ENCODE measurements at places on chromosomes 3 and 15. TPM values are rescaled to one million over a fixed set of nuclear protein-coding genes. Genes with fewer than 3 reads are reported as not detected.
A peak's percentile ranks its signal among the peaks of the same experiment; 100 is the strongest.

DNA sequence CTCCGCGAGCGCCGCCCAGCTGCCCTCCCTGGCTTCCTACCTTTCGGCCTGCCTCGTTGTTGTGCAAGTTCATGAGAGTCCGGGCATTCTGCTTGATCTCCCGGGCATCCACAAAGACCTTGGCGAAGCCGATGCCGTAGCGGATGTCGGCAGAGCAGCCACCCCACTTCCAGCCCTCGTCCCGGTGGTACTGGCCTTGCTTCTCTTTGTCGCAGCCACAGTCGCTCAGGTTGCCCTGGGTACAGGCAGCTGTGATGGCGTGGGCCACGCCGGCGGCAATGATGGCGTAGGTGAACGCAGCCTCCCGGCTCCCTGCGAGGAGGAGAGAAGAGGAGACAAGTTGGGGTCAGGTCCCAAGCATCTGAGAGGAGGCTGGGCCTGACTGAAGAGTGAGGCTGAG lies 25.4 kb downstream of the WNT7A start:
- DNase-seq = peak; percentile 68

C3orf22 gene
- total RNA-seq = not detected

DNA sequence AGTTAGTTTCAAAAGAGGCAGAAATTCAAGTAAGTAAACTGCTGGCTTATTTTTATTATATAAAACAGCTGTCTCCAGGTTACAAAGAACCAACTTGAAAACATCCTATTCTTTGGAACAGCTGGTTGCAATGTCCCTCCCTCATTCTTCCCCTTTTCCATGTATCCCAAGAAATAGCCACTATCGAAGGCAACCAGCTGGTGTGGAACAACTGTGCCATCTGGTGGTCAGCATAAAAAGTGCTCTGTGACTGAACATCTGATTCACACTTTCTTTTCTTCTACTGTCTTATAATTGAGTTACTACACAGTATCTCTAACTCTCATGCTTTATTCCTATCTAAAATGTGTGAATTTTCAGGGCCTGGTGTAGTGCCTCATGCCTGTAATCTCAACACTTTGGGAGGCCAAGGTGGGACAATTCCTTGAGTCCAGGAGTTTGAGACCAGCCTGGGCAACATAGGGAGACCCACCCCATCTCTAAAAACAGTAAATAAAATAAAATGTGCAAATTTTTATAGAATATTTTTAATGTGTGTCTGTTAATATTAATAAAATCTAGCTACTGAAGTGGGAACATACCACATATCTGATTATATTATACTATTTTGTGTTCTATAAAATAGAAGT lies 9.6 kb downstream of the OSBPL11 start:
- no peak for DNase-seq

- no peak for DNase-seq
These were observed 117.9 kb upstream of the PTX3 start for GRCh38 chr3:157318639-157319288.

SCG5 gene
- not detected for total RNA-seq

DNA sequence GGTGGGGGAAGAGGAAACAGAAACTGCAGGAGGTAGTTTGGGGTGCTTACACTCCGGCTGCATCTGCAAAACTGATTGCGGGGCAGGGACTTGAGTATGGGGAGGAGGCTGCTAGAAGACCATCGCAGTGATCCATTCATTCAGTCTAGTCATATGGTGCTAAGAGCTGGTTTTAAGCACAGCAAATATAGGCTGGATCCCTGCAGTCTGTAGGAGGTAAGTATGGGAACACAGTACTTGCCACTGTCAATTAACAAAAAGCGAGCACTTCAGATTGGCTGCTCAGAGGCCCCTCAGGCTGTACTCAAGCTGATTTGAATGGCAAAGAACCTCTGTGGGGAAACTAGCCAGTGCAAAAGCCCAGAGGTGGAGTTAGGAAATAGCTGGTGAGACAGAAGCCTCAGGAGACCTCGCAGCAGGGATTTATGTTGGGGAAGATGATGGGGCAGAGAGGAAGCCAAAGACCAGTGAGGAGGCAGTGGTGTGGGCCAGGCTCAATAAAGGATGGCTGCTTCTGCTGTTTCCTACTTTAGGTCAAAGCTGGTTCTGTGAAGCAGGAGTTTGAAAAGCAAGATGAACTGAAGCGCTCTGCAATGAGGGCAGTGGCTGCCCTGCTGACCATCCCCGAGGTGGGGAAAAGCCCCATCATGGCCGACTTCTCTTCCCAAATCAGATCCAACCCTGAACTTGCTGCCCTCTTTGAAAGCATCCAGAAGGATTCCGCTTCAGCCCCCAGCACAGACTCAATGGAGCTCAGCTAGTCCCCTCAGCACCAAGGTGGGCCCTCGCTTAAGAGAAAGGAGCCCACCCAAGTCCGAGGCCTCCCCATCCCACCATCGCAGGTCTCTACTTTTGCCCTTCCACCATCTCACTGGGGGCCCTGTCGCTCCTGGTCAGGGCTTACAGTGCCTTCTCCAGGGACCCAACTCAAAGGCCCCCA lies 7.9 kb downstream of the RPL32 start:
- DNase-seq = no peak

P2RY1 gene
- 10.1 TPM for total RNA-seq

DNA sequence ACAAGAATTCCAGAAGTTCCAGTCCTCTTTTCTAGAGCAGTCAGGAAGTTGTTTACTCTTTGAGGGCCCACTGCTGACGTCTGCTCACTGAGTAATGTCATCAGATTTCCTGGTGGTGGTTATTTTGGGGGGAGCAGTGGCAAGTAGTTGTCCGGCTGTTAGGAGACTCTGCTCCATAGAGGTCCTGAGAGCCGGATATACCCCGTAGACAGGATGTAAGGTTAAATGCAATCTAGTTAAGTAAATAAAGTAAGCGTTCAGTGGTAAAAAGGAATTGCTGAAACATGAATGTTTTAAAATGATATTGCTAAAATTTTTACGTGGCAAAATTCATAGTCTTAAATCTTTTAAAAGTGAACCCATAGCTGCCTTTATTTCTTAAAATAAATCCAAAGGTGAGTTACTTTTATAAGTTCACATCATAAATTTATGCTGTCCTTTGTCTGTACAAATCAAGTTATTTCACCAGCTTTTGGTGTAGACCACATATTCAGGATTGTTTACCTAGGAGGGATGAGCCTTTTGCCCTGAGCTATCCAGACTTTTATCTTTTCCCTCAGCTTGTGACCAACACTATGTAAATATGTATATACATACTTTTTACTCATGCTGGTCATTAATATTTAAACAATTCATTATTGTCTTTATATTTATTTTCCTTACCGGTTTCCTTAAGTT lies 65.8 kb downstream of the PDE8A start:
- no peak for DNase-seq

- DNase-seq = no peak
These were observed 47.5 kb downstream of the ACAP2 start for GRCh38 chr3:195395208-195395816.

GRCh38 chr3:20051123-20051806 lies 11.0 kb downstream of the KAT2B start:
- DNase-seq = no peak

DNA sequence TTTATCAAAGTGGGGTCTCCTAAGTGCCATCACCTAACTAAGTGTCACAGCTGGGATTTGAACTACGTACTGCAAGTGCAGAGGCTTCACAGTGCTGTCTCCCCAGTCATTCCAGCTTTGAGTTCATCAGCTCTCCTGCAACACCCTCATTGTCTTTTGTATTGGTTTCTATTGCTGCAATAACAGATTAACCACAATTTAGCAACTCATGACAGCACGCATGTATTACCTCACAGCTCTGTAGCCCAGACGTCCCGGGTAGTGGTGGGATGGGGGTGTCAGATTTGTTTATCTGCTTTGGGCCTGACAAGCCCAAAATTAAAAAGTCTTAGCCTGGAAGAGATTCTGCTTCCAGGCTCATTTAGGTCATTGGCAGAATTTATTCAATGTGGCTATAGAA lies 220.5 kb upstream of the LRRN1 start:
- DNase-seq = no peak

WNT5A gene
- total RNA-seq = 6.9 TPM

NMD3 gene
- 49.0 TPM for total RNA-seq

DNA sequence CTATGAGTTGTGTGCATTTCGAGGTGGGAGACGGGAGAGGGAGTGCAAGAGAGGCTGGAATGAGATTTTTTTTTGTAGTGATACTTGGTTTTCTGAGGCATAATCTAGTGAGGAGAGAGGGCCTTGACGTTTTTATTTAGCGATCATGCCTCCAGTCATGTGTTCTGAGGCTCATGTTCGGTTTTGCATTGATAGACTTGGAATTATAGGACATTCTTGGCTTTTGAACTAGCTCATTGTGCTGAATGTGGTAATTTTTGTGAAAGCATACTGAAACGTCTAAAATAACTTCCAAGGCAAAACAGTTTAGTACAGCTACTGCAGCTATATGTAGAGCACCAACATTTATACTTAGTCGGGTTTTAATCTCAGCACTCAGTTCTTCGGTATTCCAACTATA lies 408.1 kb downstream of the CNTN4 start:
- no peak for DNase-seq

DNA sequence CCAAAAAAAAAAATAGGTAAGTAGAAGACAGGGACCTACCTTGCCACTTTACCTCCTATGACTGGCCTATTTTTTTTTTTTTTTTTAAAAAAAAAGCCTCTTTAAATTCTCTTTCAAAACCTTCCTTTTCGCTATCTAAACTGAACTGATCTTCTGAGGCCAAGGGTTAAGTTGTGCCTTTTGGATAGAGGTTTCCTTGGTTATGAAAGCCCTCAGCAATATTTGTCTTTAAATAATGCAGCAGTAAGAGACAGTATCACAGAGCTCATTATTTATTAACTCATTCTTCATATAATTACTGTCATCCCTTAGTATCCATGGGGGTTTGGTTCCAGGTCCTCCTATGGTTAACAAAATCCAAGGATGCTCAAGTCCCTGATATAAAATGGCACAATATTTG lies 9.0 kb downstream of the MIX23 start:
- no peak for DNase-seq

POLQ gene
- total RNA-seq = 0.57 TPM

DNA sequence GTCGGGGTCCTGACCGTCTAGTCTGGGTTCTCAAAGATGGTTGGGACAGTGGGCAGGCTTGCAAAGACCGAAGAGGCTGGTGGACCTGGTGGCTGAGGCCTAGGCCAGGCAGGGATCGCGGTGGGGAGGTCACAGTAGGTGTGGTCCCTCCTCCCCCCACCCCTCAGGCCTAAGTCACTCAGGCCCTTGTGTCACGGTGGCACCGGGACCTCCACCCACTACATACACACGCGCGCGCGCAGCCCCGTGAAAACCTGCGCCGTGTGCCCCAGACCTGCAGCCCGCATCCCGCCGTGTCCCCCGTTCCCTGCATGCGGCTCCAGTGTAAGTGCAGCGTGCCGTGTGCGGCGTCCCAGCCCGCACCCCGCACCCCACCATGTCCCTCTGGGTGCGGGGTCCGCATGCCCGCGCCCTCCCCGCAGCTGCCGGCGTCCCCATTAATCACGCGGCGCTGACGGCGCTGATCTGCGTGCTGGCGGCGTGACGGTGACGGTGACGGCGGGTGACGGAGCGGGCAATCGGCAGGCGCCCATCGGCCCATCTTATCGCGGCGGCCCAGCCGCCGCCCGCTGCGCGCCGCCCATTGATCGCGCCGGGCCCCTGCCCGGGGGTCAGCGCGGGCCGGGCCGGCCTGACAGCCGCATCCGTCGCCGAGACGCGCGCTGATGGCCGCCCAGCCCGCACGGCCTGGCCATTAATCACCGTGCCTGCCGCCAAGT lies 24.4 kb downstream of the SEC61A1 start:
- DNase-seq = peak; percentile 81

DNA sequence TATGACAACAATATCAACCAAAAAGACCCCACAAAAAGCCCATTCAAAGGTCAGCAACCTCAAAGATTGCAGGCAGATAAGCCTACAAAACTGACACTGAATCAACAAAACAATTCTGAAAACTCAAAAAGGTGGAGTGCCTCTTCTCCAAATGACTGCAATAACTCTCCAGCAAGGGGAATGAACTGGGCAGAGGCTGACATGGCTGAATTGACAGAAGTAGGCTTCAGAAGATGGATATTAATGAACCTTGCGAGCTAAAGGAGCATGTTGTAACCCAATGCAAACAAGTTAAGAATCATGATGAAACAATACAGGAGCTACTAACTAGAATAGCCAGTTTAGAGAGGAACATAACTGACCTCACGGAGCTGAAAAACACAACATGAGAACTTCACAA lies 20.4 kb upstream of the SLC25A38 start:
- no peak for DNase-seq

DNA sequence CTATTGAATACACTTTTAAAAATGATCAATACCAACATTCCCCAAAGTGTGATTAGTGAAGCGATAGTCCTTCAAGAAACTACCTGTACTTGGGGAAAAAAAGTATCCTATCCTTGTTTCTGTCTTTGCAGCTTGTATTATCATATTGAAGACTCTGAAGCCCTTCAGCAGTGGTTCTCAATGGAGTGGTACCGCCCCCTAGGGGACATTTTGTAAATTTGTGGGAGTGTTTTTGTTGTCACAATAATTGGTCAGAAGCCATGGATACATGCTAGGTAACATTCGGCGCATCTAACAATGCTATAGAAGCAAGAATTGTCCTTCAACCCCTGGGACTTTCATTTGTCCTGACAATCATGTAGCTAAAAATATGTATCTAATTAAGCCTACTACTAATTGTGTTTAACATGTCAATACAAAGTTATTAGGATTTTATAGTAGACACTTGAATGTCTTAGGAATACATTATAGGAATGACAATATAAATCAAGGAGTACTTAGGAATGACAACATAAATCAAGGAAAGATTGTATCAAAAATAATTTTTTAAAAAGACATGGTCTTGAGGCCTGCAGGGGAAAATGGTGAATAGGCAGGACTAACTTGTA lies 53.7 kb downstream of the NMD3 start:
- no peak for DNase-seq

DNA sequence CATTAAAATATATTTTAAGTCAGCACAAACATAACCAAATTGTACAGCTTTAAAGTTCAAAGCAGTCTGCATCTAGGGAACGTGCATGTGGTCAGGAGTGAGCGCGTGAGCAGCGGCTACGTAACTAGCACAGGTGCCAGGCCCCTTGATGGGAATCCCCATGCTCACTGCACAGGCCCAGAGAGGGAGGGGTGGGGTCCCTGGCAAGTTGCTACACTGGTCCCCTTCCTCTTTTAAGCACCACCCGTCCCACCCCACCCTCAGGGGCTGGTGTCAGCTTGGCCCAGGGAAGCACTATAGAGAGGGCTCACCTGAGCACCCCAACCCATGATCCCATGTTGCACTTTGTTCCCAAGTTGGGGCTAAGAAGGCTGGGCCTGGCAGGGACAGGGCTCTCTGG lies 835 bp upstream of the GMPPB start:
- DNase-seq = no peak

DNA sequence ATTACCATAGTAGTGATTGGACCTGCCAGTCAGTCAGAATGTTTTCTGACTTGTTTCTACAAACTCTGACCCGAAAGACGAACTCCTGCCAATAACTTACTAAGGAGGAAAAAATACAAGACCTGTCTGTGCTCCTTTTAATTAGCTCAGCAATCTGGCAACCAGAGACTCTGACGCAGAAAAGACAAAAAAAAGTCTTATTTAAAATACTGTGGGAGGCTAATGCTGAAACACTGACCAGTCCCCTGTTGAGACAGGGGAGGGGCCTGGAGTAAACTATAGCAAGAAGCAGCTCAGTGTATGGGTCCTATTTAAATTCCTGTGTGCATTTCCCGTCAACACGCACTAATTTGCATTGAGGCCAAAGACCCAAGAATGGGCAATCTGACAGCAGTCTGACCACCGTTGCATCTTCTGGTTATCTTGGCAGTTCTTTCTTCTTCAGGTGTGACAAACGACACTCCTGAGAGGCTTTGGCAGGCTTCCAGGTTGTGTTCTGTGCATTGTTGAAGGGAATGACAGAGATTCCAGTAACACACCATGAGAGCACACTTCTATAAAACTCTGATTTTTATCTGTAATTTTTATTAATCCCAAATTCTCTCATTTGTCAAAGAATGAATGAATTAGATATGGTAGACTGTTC lies 1114.3 kb downstream of the IGSF11 start:
- no peak for DNase-seq

ZPLD1 gene
- total RNA-seq = not detected
